T-helper 17 cell (primary cell): ENCODE measurements at places on chromosomes 7 and 10. TPM values are rescaled to one million over a fixed set of nuclear protein-coding genes. Genes with fewer than 3 reads are reported as not detected.

DNA sequence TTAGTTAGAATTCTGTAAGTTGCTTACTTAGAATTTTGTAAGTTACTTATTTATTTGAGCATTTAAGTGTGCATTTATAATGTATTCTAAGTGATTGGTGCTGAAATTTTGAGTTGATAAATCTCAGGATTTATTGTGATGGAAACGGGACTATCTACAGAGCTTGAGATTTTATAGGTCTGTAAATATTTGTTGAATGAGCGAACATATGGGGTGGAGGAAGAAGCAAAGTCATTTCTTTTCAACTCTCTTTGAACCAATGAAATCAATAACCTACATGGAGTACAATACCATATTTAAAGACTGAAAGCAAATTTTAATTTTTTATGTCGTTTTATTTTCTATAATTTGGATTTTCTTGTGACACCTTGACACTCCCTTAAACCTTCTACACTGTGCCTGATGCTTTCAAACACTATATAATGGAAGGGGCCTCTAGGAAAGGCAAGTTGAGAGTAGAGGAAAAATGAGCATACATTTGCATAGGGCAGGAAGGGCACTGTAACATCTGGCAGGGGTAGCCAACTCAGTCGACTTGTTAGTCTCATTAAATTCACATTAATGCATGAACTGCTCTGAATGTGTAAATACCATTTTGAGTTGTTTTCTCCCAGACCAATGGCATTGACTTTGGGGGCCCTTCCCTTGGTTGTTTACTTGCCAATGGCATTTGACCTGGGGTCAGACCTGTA is 204.2 kb downstream of the DYNC1I1 start:
- H3K4me3 ChIP-seq: no peak overlapping the region
- no peaks in the 10 kb centered on the region for H3K36me3 ChIP-seq
- no peaks in the 10 kb centered on the region for H3K4me1 ChIP-seq
- DNase-seq: no peak
- no peak overlapping the region for H3K27ac ChIP-seq

DNA sequence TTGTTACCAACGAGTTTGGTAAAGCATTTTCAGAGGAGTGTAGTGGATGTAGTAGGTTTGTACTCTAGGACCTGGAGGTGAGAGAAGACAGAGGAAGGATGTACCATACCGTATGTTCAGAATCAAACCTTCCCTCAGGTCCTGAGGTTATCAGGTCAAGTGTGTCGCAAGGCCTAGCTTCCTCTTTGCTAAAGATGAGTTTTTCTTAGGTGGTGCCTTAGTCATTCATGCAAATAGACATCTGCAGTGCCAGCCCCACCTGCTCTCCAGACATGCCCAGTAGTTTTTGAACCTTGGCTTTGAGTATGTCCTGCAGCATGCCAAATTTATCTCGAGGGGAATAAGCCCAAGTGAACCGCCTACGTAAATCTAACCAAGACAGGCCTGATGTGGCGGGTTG is 71.3 kb downstream of the HDAC9 start:
- H3K27me3 ChIP-seq: no peaks in the 10 kb centered on the region
- no peak for DNase-seq
- H3K4me3 ChIP-seq: no peak overlapping the region
- H3K36me3 ChIP-seq: no peaks in the 10 kb centered on the region
- no peaks in the 10 kb centered on the region for H3K4me1 ChIP-seq
- no peak overlapping the region for H3K27ac ChIP-seq

The SPACDR gene
- 1.7 TPM for total RNA-seq

GRCh38 chr10:122342293-122343134 is 32.0 kb upstream of the PLEKHA1 start:
- H3K27ac ChIP-seq: no peak overlapping the region
- H3K4me3 ChIP-seq: no peak overlapping the region
- H3K36me3 ChIP-seq: peaks cover 2% of the 10 kb centered on the region
- peak; percentile 46 for DNase-seq

The NPTX2 gene
- not detected for total RNA-seq

GRCh38 chr10:71981876-71982230 is 17.7 kb downstream of the CHST3 start:
- H3K27me3 ChIP-seq: peaks cover 48% of the 10 kb centered on the region
- no peak overlapping the region for H3K4me3 ChIP-seq
- H3K27ac ChIP-seq: no peak overlapping the region
- H3K4me1 ChIP-seq: peaks cover 12% of the 10 kb centered on the region

GRCh38 chr10:113381416-113381815 is 171.4 kb upstream of the HABP2 start:
- H3K27ac ChIP-seq: peak overlapping the region; percentile 92
- peak overlapping the region; percentile 88 for H3K4me3 ChIP-seq
- DNase-seq: no peak
- peaks cover 16% of the 10 kb centered on the region for H3K4me1 ChIP-seq
- peaks cover 8% of the 10 kb centered on the region for H3K27me3 ChIP-seq

The SPDYE8 gene
- not detected for total RNA-seq

GRCh38 chr10:73167458-73167782 is 388 bp downstream of the ECD start:
- peaks cover 34% of the 10 kb centered on the region for H3K4me1 ChIP-seq
- H3K27ac ChIP-seq: peak overlapping the region; percentile 98
- H3K27me3 ChIP-seq: no peaks in the 10 kb centered on the region
- H3K4me3 ChIP-seq: peak overlapping the region; percentile 98

DNA sequence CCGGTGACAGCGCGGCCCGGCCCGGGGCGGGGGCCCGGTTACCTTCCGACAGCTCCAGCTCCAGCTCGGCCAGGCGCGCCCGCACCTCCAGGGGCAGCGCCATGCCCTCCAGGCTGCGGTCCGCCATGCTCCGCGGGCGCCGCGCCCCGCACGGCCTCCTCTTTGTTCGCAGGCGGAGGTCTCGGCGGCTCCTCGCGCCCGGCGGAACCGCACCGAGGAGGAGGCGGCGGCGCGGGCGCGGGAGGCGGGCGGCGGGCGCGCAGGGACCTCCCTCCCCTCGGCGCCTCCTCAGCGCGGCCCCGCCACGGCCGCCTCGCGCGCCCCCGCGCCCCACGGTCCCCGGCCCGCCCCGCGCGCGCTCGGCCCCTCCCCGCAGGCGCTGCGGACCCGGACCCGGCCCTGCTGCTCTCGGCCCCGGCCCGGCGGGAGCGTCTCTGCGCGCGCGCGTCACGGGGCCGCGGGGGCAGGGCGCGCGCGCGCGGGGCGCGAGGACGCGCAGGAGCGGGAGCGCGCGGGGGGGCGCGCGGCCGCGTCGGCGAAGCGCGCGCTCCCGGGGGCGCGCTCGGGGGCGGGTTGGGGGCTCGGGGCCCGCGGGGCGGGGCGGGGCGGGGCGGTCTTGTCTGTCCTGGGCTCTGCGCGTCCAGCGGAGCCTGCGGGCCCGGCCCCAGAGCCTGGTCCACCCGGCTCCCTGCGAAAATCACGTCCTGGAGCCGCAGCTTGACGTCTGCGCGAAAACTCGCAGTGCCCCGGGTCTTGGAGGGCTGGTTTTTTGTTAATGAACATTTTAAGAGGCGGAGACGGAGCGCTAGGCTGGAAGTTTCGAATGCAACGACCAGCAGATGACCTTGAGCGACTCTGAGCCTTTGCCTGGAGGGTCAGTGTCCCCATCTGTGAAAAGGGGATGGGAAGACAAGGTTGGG is at the start of gene DIP2C:
Gene DIP2C (minus strand): TSS at position 217 of the 920 bp plus-strand sequence. CDS start 90 bp downstream, at position 127.
- H3K27ac ChIP-seq: no peak within 1 kb of the TSS
- DNase-seq: no peak
- H3K4me3 ChIP-seq: peak within 1 kb of the TSS; percentile 81
- H3K4me1 ChIP-seq: peaks cover 10% of the 10 kb centered on the region
- H3K36me3 ChIP-seq: peaks cover 3% of the 10 kb centered on the region
- H3K27me3 ChIP-seq: peaks cover 55% of the 10 kb centered on the region

DNA sequence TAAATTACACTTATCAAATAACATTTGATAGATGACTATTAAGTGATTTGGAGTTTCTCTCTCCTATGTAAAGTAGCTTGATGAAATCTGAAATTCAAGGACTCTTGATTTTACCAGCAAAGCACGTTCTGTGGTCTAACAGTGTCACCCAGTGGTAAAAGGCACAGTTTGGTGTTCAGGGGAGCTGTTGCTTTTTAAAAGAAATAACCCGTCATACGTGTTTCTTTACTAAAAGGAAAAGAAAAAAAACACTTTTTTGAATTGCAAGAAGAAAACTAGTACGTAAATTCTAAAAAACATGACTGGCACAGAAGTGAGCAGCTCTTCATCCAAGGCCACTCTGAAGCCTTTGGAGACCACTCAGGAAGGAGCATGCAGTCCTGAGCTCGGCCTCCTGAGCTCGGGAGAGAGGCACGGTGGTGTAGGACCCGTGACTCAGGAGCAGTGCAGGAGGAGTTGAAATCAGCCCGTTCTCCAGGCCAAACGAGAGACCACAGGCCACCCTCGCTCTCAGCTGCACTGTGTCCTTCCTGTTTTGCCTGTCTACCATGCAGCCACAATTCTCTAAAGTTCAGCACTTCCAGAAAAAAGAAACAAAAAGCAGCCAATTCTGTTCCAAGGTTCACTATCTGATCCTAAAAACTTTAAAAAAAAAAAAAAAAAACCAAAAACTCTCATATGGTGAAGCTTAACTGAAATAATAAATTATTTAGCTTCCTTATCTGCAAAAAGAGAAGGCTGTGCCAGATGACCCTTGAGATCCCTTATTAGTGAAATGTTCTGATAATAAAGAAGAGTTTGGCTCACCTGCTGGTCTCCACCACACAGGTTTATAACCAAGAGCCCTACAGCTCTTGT is 212.6 kb upstream of the FRMD4A start:
- no peak for DNase-seq
- H3K36me3 ChIP-seq: peaks cover 28% of the 10 kb centered on the region
- peak overlapping the region; percentile 99 for H3K27ac ChIP-seq
- no peaks in the 10 kb centered on the region for H3K27me3 ChIP-seq

DNA sequence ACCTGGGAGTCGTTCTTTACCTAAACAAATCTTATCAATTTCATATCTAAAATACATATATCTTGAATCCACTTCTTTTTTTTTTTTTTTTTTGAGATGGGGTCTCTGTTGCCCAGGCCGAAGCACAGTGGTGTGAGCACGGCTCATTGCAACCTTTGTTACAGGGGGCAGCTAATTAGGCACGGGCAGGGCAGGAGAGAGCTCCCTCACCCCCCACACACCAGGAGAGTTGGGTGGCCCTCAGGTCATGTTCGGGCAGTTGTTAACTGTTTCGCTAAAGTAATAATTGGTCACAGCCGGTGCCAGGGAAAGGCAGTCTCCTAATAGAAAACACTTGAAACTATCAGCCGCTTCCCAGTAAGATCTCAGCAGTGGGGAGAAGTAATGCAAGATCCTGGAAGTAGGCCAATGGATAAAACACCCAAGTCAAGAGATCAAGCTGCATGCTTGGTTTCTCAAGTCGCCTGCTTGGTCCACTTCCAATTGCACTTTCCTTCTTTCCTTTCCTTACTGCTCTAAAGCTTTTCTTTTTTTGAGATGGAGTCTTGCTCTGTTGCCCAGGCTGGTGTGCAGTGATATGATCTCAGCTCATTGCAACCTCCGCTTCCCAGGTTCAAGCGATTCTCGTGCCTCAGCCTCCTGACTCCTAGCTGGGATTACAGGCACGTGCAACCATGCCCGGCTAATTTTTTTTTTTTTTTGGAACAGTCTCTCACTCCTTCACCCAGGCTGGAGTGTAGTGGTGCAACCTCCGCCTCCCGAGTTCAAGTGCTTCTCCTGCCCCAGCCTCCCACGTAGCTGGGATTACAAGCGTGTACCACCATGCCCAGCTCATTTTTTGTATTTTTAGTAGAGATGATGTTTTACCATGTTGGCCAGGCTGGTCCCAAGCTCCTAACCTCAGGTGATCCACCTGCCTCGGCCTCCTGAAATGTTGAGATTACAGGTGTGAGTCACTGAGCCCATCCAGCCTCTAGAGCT is 21.3 kb upstream of the EFCAB10 start:
- H3K27me3 ChIP-seq: peaks cover 5% of the 10 kb centered on the region
- peaks cover 2% of the 10 kb centered on the region for H3K36me3 ChIP-seq
- no peak overlapping the region for H3K4me3 ChIP-seq
- DNase-seq: no peak

DNA sequence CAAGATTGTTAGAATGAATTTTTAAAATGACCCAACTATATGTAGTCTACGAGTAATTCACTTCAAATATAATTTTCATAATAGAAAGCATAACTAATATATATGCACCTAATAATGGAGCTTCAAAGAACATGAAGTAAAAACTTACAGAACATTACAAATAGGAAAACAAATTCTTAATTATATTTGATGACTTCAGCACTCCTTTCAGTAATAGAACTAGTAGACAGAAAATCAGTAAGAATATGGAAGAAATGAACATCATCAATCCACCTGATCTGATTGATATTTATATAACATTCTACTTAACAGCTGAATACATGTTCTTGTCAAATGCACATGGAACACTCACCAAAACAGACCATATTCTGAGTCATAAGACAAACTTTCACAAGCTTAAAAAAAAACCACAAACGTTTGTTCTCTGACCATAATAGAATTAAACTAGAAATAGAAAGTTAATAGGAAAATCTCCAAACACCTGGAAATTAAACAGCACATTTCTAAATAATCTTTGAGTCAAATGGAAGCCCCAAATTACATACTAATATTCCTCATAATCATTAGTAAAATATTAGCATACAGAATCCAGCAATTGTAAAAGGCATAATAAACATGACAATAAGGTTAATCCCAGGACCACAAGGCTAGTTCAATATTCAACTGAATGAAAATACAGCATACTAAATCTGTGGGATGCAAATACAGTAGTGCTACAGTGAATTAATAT is 48.0 kb downstream of the BRAF start:
- H3K4me1 ChIP-seq: peaks cover 38% of the 10 kb centered on the region
- H3K4me3 ChIP-seq: no peak overlapping the region
- no peaks in the 10 kb centered on the region for H3K27me3 ChIP-seq
- DNase-seq: no peak
- peaks cover 3% of the 10 kb centered on the region for H3K36me3 ChIP-seq

DNA sequence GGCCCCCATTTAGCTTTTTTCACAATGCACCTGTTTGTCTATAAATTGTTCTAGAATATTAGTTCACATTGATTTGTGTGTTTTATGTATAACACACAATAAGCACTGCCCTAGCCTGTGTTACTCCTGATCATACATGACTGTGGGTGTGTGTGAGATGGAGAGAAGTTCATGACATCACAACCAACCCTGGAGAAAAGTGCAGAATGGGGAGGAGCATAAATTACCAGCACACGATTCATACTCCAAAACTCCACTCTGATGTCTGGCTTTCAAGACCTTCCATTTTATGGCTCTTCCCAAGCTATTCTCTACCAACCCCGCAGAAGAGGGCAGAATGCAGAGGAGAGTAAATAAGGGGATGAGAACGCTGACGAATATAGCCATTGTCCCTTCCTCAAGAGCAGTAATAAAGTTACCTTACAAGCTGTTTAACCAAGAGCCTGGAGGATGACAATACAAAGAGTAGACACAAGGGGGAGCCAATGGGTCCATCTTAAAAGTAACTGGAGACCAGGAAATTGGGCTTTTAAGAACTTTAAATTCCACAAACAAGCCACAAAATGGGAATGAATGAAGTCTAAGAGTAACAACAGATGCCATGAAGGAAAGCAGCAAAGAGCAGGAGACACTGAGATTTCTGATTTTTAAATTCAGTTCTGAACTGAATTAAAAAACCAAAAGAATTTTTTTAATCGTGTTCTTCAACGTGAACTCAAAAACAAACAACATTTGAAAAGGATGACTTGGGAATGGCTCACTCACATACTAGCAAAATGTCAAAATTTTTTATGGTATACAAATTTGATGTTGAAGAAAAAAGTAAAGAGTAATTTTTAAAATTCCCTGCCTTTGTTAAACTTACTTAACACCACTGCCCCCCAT is 159.6 kb downstream of the PARD3 start:
- no peak for DNase-seq
- H3K27ac ChIP-seq: no peak overlapping the region
- peaks cover 10% of the 10 kb centered on the region for H3K4me1 ChIP-seq
- H3K36me3 ChIP-seq: no peaks in the 10 kb centered on the region
- no peak overlapping the region for H3K4me3 ChIP-seq

The VSTM4 gene
- not detected for total RNA-seq
